ENCODE measurements at places on chromosomes 6 and 20. TPM values are rescaled to one million over a fixed set of nuclear protein-coding genes. Genes with fewer than 3 reads are reported as not detected.

DNA sequence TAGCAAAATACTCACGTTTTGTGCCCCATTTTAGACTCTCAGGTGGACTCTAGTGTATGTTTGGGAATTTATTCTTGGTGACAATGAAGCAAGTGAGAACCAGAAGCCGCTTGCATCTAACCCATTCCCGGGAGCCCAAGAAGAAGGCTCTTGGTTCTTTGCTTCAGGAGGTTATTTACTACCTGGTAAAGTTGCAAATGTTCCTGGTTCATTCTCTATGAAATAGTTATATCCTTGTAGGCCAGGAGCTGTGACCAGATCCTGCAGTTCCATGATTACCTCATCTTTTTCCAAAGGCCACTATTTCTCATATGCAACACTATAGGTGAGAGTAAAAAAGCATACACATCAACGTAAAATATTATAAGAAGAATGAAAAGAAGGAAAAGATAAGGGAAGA is 60.9 kb upstream of the FABP7 start:
- no peak for DNase-seq
- no peak overlapping the region for H3K4me3 ChIP-seq
- no peaks in the 10 kb centered on the region for H3K36me3 ChIP-seq

DNA sequence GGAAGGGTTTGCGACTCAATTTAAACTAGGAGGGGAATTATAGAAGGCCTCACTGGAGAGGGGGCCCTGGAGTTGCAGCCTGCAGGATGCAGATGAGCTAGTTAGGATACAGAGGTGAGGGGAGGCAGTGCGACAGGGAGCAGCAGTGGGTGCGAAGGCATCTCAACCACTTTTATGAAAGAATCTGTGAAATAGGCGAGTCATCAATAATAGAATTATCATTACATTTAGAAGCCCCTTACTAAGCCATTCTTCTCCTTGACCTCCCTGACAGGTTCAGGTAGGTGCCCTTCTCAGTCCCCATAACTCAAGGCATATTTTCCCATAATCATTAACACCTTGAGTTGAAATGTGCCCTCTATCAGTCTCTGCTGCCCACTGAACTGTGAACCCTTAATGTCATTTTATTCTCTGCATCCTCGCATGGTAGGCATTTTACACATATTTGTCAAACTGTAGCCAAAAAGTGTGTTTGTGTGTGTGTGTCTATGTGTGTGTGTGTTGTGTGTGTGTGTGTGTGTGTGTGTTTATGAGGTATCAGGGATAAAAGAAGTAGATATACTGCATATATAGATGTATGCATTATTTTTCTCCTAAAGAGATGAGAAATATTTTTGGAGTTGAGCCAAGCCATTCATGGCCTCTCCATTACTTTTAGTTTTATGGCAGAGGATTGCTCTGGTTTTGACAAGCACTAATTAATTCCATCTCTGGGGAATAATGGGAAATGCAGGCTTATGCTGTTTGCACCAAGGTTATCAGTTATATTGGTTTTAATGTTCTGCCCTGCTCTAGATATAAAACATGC is 898.8 kb downstream of the KIF16B start:
- no peak overlapping the region for H3K27ac ChIP-seq
- H3K27me3 ChIP-seq, result no peaks in the 10 kb centered on the region
- DNase-seq, result no peak
- H3K36me3 ChIP-seq, result no peaks in the 10 kb centered on the region
- no peak overlapping the region for H3K4me3 ChIP-seq

DNA sequence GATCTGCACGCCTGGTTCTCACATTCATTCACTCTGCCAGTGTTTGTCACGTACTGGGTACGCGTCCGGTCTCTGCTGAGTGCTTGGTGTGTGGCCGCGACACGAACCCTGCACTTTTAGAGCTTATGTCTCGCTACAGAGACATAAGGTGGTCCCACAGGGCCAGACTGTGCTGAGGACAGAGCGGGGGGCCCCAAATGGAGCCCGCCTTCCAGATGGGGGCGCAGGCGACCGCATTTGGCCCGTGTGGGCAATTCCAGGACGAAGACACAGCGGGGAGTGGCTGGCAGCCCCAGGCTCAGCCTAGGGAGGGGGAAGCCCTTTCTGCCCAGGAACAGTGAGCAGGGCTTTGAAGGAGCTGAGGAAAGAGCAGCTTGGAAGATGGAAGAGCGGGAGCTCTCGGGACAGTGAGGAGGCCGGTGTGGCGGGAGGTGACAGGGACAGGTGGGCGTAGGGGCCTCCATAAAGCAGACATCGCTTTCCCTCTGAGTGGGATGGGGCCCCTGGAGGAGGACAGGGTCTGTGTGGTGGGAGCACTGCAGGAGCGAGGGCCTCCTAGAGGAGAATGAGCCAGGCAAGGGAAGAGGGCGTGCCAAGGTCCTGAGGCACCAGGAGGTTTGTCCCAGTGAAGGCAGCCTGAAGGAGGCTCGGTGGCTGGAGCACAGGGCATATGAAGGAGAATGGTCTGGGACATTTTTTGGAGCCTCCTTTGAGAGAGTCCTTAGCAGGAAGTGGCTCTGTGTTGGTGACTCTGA is 7.8 kb upstream of the MTG2 start:
- H3K36me3 ChIP-seq, result peaks cover 87% of the 10 kb centered on the region
- no peak overlapping the region for H3K27ac ChIP-seq
- H3K4me3 ChIP-seq, result no peak overlapping the region
- H3K4me1 ChIP-seq, result peaks cover 9% of the 10 kb centered on the region

- no peaks in the 10 kb centered on the region for H3K4me1 ChIP-seq
- no peaks in the 10 kb centered on the region for H3K36me3 ChIP-seq
- no peaks in the 10 kb centered on the region for H3K27me3 ChIP-seq
- no peak overlapping the region for H3K4me3 ChIP-seq
- DNase-seq, result peak; percentile 79
These were observed 373.5 kb upstream of the BTBD3 start for GRCh38 chr20:11544029-11544678.

- no peaks in the 10 kb centered on the region for H3K36me3 ChIP-seq
- peaks cover 17% of the 10 kb centered on the region for H3K4me1 ChIP-seq
- H3K27me3 ChIP-seq, result no peaks in the 10 kb centered on the region
- no peak for DNase-seq
- H3K27ac ChIP-seq, result peak overlapping the region; percentile 64
These were observed 54.4 kb downstream of the TGM2 start for GRCh38 chr20:38110525-38111178.

Gene SIRPD
- total RNA-seq, result not detected

Gene RBPJL
- 0.20 TPM for total RNA-seq

Gene RIPOR2
- 34.2 TPM for total RNA-seq

Gene DNAAF9
- 35.6 TPM for total RNA-seq

DNA sequence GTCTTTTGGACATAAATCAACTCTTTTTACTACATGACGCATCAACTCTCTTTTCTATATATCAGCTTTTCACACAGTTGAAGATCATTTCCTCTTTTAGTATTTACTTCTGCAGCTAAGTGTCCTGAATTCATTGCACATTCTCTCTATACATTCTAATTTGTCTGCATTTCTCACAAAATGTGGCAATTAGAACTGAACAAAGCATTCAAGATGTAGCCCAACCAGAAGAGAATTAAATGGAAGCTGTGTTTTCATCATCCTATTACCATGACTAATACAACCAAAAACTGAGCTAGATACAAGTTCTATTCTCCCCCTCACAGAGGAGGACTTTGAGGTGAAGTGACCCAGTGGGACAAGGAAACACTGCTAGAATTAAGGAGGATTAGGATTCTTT is 86.9 kb downstream of the PLCG1 start:
- H3K36me3 ChIP-seq, result no peaks in the 10 kb centered on the region
- H3K4me1 ChIP-seq, result peaks cover 5% of the 10 kb centered on the region
- H3K4me3 ChIP-seq, result no peak overlapping the region
- H3K27me3 ChIP-seq, result no peaks in the 10 kb centered on the region
- H3K27ac ChIP-seq, result peak overlapping the region; percentile 87

Gene CST5
- total RNA-seq, result not detected

DNA sequence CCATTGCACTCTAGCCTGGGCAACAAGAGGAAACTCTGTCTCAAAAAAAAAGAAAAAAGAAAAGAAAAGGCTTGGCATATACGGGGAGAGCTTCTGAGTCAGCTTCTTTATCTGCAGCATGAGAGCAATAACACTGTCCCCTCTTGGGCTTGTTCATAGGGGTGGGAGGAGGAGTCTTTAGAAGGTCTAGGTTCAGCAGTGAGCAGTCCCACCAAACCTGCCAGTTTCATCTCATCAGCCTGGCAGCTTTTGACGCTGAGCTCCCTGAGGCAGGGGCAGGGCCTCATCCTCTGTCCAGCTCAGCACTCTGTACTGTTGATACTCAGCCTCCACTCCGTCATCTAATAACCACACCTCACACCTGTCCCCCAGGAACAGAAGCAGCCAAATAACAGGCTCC is 5.6 kb upstream of the C6orf132 start:
- H3K36me3 ChIP-seq, result no peaks in the 10 kb centered on the region
- peaks cover 5% of the 10 kb centered on the region for H3K27me3 ChIP-seq
- no peak for DNase-seq

Gene FOXS1
- total RNA-seq, result 8.7 TPM

DNA sequence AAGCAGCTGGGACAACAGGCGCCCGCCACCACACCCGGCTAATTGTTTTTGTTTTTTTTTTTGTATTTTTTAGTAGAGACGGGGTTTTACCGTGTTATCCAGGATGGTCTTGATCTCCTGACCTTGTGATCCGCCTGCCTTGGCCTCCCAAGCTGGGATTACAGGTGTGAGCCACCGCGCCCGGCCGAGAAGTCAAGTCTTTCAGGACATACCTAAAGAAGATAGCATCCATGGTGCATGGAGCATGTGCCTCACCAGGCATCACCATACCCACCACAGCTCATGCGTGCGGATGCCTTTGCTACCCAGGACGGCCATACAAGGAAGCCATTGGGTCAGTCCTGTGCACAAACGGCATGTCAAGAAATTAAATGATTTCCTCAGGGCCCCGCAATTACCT is 60.8 kb downstream of the DACT2 start:
- no peaks in the 10 kb centered on the region for H3K36me3 ChIP-seq
- H3K4me3 ChIP-seq, result no peak overlapping the region
- no peak overlapping the region for H3K27ac ChIP-seq
- H3K27me3 ChIP-seq, result no peaks in the 10 kb centered on the region
- no peak for DNase-seq

- no peaks in the 10 kb centered on the region for H3K27me3 ChIP-seq
- H3K4me3 ChIP-seq, result no peak overlapping the region
- DNase-seq, result no peak
- no peaks in the 10 kb centered on the region for H3K36me3 ChIP-seq
These were observed 41.7 kb downstream of the SLC23A2 start for GRCh38 chr20:4959592-4959991.

DNA sequence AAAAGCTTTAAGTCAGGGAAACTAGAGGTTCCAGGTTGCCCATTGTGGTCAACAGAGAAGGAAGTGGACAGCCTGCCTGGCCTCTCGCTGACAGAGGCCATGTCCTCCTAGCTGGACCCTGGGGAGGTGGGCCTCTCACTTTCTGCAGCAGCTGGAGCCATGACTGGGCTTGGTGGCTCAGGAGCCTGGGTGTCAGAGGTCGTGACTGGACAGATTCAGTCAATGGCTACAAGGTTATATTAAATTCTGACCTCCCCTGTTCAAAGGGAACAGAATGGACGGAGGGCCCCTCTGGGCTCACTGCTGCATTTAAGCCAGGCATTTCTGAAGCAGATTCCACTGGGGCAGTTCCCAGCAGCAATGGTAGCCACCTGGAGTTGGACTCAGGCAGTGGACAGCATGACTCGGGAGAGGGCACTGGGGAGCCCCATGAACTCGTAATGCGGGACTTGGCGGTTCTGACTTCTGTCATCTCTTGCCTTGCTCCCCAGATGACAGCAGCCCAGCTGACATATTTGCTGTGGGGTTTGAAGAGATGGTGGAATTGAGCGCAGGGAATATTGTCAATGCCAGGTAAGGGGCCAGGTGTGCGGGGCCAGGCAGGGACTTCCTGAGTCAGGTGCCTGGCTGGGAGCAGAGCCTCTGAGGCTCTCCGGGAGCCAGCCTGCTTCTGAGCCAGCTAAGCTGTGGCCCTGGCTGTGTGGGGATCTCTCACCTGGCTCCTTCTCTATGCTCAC is 86.7 kb downstream of the SYNJ2 start:
- H3K4me1 ChIP-seq, result peaks cover 11% of the 10 kb centered on the region
- H3K36me3 ChIP-seq, result peaks cover 33% of the 10 kb centered on the region
- no peaks in the 10 kb centered on the region for H3K27me3 ChIP-seq
- DNase-seq, result no peak
- no peak overlapping the region for H3K27ac ChIP-seq
